NCI-H1436 treated with DMSO at 0.1 percent for 48 hours (cell line): ENCODE measurements at places on chromosomes 2 and 18.

- DNase-seq = no peak
Observed at GRCh38 chr2:120486946-120487345, 141.0 kb downstream of the INHBB start.

- DNase-seq = no peak
Observed at GRCh38 chr2:224405841-224406370, 4.0 kb upstream of the FAM124B start.

- DNase-seq = peak; percentile 55
Observed at GRCh38 chr2:207845202-207845864, 75.6 kb upstream of the FZD5 start.

DNA sequence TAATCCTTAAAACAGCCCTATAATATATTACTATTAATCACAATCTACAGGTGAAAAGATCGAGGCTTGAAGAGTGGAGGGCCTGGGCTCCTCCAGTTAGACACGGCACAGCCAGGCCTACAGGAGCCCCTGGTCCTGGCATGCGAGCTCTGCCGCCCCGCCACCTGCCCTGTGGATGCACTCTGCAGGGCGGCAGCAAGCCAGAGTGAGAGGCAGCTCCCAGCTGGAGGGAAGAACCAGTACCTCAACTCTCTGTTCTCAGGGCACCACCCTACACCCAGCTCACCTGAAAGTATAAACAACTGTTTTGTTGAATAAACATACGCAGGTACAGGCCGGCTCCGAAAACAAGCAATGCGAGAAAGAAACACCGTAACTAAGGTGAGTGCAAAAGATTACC, 34.6 kb downstream of the EIPR1 start:
- no peak for DNase-seq

DNA sequence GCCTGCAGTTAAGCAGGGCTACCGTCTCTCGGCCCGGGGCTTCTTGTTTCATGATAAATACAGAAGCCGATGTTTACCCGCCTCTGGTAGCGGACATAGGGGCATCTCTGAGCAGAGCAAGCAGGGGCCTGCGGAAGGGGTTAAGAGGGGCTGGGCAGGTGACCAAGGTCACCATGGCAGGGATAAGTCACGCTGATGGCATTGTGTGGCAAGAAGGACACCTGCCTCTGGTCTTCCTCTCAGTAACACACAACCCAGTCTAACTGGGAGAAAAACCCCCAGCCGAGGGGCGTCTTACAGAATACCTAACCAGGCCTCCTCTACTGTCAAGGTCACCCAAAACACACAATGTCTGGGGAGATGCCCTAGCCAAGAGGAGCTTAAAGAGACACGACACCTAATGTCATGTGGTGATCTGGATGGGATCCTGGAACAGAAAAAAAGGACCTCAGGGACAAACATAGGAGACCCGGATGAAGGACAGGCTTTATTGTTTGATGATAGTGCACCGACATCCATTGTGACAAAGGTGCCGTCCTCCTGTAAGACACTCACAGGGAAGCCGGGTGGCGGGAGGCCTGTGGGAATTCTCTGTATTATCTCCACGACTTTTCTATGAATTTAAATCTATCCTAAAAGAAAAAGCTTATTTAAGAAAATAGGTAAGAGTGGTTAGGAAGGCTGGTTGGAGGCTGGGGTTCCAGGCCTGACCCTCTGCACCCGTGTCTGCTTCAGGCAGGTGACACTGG, 24.8 kb downstream of the SH3BP4 start:
- no peak for DNase-seq

GRCh38 chr2:241035818-241036396, 37.5 kb downstream of the SNED1 start:
- DNase-seq = no peak

- no peak for DNase-seq
Observed at GRCh38 chr18:1149709-1150108, 245.0 kb downstream of the ADCYAP1 start.

DNA sequence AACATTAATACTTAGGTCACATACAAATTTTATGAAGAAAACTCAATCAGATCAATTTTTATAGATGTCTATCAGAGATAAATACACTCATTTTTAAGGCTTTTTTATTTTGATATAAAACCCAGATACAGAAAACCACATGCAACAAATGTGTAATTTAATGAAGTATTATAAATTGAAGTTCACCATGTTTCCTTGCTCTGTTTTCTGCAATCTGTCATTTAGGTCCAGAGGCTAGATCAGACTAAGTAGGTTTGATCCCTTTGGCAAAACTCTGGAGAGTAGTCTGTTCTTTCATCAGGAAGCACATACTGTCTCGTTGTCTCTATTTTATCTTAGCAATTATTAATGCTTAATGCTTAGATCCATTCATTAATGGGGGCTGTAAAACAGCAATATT, 841.6 kb downstream of the MBD2 start:
- no peak for DNase-seq

DNA sequence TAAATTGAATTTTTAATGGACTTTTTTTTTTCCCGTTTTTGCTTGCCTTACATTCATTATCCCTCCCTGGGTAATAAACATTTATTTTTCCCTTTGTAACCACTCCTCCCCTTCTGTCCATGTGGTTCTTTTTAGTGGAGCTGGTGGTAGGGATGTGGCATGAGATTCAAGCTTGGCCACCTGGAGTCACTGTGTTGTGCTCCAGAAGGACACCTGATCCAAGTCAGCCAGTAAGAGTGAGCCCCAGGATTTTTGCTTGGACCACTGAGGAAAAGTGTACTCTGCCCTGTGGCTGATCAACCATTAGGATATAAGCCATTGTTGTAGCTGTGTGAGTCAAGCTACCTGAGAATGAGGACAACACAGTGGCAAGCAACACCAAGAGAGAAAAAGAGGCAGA, 11.1 kb upstream of the ACTR3 start:
- no peak for DNase-seq

DNA sequence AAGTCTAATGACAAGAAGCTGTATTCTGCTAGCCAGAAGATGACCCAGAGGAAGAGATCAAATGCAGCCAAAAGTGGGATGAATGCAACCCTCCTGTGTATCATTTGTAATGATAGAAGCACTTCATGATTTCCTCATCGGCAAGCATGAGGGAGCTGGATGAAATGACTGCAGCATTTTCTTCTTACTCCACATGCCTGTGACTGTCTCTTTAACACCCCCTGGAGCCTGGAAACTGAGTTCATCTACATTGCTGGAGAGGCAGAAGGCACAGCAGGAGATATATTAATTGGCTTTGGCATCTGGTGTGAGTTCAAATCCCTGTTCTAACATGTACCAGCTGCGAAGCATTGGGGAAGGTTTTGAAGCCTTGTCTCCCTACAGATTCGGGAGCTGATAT, 37.7 kb downstream of the ID2 start:
- DNase-seq = no peak

DNA sequence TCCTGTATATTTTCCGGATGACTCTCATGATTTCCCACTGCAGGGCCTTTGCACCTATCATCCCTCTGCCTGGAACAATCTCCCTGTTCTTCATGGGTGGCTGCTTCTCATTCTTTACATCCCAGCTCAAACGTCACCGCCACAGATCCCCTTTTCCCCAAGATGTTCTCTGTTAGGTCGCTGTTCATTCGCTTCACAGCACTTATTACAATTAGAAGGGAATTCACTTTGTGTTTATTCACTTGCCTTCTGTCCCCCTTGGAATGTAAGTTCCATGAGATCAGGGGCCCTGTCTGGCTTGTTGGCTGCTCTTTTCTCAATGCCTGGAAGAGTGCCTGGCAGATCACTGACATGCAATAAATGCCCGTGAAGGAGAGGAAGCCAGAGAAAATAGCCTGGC, 106.7 kb downstream of the FOXI3 start:
- no peak for DNase-seq

DNA sequence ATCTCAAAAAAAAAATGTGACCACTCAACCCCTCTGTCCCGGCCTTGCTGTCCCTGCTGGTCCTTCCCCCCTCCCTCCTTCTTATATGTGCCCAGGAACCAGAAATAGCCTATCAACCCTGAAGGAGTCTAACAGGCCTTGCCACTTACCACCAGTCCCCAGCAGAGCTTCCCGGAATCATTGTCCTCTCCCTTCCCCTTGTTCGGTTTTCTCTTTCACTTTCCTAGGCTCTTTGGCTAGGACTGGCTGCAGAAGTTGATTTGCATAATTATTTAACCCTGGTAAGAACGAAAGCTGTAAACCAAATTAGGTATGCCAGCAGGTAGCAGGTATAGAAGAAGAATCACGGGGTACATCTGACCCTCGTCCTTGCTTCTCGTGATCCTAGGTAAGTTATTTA, 72.6 kb upstream of the ZNF532 start:
- no peak for DNase-seq

- no peak for DNase-seq
Observed at GRCh38 chr2:205198140-205198525, 484.2 kb upstream of the NRP2 start.
